ENCODE measurements at places on chromosomes 6 and 20.

- DNase-seq: no peak
These were observed 2.6 kb downstream of the CTSZ start for GRCh38 chr20:59004493-59004762.

DNA sequence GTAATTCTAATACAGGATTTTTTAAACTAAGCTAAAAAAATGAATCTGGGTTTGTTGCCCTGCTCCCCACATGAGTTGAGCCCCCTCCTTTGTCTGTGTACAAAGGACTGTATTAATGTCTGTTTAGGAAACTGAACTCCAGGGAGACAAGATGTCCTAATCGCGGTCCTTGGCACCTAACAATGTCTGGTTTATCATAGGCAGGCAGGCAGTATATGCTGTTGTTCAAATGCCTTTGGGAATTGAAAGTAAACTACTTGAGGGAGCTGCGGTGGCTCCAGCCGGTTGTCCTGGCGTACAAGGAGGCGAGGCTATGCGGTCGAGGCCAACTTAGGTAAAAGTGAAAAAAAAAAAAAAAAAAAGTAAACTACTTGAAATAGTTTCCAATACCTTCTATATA, 98.5 kb downstream of the TULP4 start:
- no peak for DNase-seq

GRCh38 chr6:43016176-43016942, 2.3 kb downstream of the KLHDC3 start:
- DNase-seq: no peak

DNA sequence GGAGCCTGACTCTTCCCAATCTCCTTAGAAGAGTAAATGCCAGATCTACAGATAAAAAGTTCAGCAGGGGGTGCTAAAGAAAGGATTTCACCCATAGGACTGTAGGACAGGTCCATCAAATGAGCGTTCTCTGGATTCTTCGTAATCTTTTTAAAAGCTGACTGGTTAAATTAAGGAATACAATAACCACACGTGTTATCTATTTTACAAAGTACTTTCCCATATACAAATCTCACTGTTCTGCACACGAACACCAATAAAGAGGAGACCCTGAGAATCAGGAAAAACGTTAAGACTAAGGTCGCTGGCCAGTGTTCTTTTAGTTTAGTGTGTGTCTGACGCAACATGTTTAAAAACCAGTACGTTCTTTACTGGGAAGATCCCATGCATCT, 542 bp downstream of the TUBE1 start:
- DNase-seq: peak; percentile 66

GRCh38 chr6:49713346-49713745, at the start of gene CRISP2:
Gene CRISP2 (minus strand): TSS chr6:49713543. CDS start chr6:49709196, 4,347 bp downstream.
- no peak for DNase-seq

DNA sequence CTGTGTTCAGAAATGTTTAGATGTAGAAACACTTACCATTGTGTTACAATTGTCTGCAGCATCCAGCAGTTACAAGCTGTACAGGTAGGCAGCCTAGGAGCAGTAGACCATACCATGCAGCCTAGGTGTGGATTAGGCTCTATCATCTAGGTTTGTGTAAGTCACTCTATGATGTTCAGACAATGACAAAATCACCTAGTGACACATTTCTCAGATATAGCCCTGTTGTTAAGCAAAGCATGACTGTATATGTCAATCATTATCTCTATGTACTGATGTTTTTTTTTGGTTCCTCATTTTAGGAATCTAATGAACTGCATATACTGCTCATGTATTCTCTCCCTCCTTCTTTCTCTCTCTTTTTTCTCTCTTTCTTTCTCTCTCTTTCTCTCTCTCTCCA, 22.2 kb downstream of the CST8 start:
- no peak for DNase-seq

- peak; percentile 92 for DNase-seq
These were observed 118.0 kb downstream of the HFE start for GRCh38 chr6:26205161-26205624.

- DNase-seq: no peak
These were observed 104.6 kb upstream of the AKIRIN2 start for GRCh38 chr6:87806635-87807034.

DNA sequence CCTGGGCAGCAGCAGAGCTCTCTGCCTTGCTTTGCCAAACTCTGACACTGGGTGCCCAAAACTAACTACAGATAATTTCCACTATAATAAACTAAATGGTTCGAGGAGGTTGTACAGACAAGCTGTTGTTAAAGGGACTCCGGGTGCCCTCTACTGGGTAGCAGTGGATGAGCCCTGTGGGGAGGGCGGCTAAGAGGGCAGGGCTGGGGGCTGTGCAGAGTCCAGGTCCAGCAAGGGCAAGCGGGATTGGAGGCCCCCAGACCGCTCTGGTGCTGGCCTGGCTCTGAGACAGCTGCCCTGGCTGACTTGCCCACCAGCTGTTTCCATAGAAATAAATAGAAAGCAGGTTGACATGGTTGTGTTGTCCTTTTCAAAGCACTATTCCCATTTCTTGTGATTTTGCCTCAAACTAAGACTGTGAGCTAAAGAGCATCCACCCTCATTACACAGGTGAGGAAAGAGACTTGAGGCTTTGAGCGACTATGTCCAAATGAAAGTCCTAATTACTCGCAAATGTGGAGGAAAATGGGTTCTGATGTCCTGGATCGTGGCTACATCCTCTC, 167.6 kb upstream of the CST7 start:
- peak; percentile 22 for DNase-seq

GRCh38 chr6:133701633-133702331, 187.1 kb upstream of the TCF21 start:
- DNase-seq: no peak

DNA sequence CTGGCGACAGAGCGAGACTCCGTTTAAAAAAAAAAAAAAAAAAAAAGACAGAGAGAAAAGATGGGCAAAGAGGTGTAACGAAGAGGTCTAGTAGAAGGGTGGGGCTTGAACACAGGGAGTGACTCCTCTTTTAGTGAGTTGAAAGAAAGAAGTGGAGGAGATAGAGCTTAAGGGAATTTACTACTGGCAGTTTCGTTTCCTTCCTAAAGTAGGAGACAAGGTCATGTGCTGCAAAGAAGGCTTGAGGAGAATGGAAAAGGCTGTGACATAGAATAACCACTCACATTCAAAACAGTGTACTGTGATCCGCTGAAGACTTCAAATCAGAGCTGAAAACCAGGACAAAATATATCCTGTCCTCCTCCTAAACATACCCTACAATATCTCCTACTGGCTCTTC, 63.8 kb upstream of the EIF2S2 start:
- no peak for DNase-seq

DNA sequence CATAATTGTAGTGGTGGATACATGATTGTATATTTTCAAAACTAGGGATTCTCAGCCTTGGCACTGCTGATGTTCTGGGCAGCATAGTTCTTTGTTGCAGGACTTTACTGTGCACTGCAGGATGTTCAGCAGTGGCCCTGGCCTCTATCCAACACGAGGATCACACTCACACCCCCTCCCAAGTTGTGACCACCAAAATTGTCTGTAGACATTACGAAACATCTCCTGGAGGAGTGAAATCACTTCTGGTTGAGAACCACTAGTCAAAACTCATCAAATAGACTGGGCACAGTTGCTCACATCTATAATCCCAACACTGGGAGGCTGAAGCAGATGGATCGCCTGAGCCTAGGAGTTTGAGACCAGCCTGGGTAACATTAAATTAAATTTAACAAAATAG, 123.1 kb upstream of the CDYL start:
- no peak for DNase-seq
